ENCODE measurements at places on chromosomes 2 and 18.

GRCh38 chr2:221981912-221982470, 316.8 kb downstream of the PAX3 start:
- DNase-seq: no peak

DNA sequence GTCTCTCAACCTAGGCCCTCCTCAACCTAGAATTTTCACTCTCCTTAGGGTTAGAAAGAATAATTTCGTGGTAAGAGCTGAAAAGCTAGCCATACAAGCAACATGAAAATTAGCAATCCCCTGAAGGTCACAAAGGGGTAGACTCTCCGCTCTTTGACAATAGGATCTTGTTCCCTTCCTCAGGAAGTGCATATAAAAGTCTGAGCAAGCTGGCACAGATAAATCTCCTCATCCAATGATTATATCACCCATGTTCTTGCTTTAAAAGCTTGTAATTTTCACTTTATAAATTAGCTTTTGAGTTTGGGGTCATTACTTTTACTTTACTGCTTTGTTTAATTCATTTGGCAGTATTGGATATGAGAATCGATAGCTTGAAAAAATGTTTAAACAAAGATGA, 852.3 kb upstream of the CRIM1 start:
- DNase-seq: no peak

GRCh38 chr2:12725233-12726187, 8.8 kb downstream of the TRIB2 start:
- no peak for DNase-seq

DNA sequence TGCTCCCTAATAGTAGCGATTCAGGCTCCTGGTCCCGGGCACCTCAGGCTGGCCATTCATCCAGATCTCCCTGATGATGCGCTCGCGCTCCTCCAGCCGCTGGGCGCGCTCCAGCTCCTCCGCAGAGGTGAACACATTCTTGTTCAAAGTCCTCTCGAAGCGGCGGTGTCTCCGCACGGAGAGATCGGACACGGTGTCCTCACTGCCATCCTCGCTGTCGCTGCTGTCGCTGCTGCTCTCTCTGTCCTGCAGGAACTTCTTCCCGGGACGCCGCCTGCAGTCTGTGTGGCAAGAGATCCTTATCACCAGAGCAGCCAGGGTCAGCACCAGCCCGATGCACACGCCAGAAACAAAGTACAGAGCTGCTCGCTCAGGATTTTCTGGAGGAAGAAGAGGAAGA, 67.5 kb downstream of the EVA1A start:
- no peak for DNase-seq
